ENCODE measurements at places on chromosomes 1 and 21.

DNA sequence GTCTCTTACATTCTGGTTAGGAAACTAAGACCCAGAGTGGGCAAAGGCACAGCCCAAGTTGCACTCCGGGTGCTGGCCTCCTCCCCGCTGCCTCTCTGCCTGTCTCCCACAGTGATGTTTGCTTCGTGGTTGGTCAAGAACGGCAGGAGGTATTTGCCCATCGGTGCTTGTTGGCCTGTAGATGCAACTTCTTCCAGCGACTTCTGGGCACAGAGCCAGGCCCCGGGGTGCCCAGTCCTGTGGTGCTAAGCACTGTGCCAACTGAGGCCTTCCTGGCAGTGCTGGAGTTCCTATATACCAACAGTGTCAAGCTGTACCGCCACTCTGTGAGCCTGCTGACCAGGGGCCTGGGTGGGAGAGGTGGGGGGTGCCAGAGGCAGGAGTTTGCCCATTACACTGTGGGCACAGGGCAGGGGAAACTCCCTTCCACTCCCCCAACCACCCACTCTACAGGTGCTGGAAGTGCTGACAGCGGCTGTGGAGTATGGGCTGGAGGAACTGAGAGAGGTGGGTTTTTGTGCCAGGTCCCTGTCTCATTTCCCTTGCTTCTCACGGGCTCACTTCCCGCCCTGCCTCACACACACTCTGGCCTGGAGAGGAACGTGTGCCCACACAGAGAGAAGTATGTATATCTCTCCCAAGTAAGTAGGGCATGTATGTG, 1.9 kb downstream of the BTBD19 start:
- DNase-seq, result peak; percentile 35

DNA sequence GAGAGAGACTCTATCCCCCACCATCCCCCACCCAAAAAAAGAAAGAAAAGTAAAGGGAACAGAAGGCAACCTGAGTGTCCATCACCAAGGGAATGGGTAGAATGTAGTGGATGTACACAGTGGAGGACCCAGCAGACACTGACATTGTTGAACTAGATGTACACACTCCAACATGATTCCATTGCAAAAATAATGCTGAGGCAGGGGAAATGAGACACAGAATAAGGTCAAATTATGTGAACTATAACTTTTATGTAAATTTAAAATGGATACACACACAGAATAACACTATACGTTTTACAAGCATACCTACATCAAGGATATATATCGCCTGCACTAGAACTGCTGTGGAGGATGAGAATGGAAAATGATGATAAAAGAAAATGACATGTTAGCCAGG, 34.8 kb downstream of the PTAFR start:
- no peak for DNase-seq

DNA sequence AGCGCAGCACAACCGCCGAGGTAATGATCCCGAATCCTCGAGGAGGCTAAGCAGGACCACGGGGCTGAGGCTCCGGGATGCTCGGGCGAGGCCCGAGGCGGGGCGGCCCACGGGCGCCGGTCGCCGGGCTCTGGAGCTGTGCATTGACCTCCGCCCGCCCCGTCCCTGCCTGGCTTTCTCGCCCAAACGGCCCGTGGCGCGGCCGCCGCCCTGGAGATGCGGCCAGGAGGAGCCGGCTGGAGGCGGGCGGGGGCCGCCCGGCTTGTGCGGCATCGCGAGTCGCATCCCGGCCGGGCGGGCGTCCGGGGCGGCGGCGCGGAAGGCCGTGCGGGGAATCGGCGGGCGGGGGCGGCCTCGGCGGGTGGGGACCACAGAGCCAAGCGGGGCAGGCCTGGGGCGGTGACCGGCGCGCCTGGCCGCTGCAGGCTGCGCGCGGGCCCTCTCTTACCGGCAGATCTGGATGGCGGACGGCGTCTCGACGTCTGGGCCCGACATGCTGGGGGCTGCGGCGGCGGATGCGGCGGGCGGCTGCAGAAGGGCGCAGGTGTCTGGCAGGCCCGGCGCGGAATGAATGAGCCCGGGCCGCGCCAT, 663 bp downstream of the ACOT7 start:
- no peak for DNase-seq

GRCh38 chr1:107019166-107019565, 37.3 kb upstream of the PRMT6 start:
- no peak for DNase-seq

GRCh38 chr21:16642353-16642752, 870.5 kb upstream of the CXADR start:
- DNase-seq, result no peak

- no peak for DNase-seq
Measured at GRCh38 chr1:24141311-24141997, 1.5 kb downstream of the IL22RA1 start.

GRCh38 chr21:37746849-37747248, 169.4 kb downstream of the KCNJ6 start:
- DNase-seq, result no peak

GRCh38 chr1:180363246-180363995, 133.4 kb downstream of the LHX4 start:
- no peak for DNase-seq

- no peak for DNase-seq
Measured at GRCh38 chr1:29502911-29503840, 266.9 kb downstream of the PTPRU start.

DNA sequence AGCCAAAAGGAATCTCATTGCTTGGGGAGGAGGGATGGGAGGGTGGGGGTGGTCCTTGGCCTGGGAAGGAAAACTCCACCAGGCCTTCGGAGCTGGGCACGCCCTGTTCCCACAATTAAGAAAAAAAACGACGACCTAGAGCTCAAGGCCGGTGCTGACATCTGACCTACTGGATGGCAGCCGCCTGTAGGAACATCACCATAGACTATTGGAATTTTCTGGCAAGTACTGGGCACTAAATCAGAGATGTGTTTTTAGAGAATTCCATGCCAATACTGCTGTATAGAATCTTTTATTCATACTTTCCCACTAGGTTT, 729 bp downstream of the NADK start:
- no peak for DNase-seq

DNA sequence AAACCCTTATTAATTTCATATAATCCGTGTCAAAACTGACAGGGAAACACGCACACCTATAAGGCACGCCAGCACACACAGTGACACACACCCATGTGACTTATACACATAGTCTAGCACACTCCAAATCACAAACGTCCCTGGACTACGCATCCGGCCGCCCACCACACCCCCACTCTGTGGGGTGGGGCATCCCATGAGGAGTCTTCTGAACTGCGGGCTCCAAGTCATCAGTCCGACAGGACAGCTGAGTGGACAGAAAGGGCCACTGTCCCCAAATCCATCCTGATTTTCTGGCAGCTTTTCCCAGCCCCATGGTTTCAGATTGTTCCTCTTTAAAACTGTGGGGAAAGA, 829 bp downstream of the PEA15 start:
- peak; percentile 37 for DNase-seq

DNA sequence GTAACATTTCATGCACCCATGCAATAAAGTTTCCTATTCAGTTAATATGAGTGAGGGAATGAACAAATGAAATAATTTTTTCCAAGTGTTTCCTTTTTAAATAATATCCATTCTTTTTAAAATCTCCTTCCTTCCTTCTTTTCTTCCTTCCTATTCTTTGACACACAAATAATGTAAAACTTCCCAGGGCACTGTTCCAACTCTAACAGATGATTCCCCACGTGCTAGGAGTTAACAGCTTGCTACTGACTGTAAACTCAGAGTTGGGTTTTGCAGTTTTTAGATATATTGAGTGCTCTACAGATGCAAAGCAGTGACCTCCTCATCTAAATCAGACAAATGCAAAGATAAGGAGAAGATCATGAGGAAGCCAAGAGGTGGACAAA, 54.0 kb upstream of the POU2F1 start:
- DNase-seq, result no peak

GRCh38 chr1:82177192-82177591, 376.5 kb downstream of the ADGRL2 start:
- no peak for DNase-seq

DNA sequence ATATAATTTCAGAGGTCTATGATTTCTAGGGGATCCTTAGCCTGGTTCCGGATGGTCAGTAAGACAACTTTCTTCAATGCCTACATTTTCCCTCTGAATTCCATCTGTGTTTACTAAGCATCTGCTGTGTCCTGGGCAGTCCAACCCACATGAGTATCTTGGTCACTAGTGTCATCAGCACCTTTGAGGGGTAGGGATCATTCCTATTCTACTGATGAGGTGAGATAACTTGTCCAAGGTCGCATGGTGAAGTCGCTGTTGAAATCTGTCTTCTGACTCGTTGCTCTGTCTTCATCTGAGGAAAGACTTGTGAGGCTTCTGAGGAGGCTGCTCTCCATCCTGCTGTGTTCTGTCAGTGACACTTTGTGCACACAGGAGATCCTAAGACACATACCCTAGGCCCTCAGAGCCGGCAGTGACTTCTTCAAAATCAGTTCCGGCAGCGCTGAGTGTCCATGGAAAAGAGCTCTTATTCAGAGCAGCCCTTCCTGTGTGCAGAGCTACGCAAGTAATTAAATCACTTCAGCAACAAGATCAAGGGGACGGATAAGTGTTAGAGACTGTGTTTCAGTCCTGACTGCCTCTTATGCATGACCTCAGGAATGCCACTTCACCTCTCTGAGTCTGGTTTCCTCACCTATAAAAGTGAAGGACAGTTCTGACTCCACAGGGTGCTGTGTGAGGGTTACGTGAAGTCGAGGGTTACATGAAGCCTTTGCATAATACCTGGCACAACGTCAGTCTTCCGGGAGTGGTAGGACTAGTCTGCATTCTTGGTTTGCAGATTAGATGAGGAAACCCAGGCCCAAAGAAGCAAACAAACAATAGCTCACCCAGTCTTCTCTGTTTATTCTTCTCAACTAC, 28.4 kb downstream of the AK2 start:
- DNase-seq, result no peak

- peak; percentile 10 for DNase-seq
Measured at GRCh38 chr1:244050835-244051444, at the start of gene ZBTB18. Gene ZBTB18, plus strand, starts transcription at chr1:244051283. Its CDS starts 149 bp downstream, at chr1:244051432.

DNA sequence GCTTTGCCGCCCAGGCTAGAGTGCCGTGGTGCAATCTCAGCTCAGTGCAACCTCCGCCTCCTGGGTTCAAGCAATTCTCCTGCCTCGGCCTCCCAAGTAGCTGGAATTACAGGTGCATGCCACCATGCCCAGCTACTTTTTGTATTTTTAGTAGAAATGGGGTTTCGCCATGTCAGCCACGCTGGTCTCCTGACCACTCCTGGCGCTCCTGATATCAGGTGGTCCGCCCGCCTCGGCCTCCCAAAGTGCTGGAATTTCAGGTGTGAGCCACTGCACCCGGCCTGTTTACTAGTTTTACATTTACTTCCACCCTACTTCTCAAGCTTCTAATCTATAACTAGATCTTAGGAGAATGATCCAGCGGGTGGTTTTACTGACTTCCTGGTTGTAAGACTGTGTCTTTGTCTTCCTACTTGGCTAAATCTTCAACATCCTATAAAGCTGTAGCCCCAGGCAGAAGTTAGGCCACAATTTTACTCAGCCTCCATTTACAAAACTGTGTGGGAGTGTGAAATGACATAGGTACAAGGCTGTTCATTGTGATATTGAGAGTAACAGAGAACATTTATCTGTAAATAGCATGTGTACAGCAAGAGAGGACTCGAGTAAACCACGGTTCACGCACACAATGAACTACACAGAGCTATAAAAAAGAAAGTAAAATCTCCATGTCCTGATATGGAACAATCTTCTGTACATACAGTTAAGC, 9.6 kb upstream of the POU2F1 start:
- no peak for DNase-seq

GRCh38 chr1:112727716-112728115, 12.6 kb upstream of the PPM1J start:
- DNase-seq, result no peak

- no peak for DNase-seq
Measured at GRCh38 chr1:20829946-20830345, 42.8 kb upstream of the HP1BP3 start.

- no peak for DNase-seq
Measured at GRCh38 chr1:8259498-8260290, 58.2 kb upstream of the SLC45A1 start.

- no peak for DNase-seq
Measured at GRCh38 chr1:22880174-22880601, 92.5 kb downstream of the LACTBL1 start.

- DNase-seq, result no peak
Measured at GRCh38 chr1:29482991-29483390, 246.7 kb downstream of the PTPRU start.

DNA sequence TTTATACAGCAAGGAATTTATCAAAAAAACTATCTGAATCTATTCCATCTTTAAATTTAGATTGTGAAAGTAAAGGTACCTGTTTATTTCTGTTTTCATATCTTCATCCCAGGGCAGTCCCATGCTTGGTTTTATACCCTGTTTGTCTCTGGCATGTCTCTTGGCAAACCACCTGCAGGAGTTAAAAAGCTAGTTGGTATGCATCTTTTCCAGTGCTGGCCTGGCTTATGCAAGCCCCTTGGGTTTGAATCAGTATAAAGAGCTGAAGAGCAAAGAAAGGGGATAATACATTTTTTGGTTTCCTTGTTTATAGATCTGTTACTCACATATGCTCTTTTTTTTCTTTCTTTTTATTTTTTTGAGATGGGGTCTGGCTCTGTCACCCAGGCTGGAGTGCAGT, 37.8 kb downstream of the LRRC8C start:
- DNase-seq, result no peak

GRCh38 chr1:216700779-216701178, 22.4 kb downstream of the ESRRG start:
- no peak for DNase-seq

DNA sequence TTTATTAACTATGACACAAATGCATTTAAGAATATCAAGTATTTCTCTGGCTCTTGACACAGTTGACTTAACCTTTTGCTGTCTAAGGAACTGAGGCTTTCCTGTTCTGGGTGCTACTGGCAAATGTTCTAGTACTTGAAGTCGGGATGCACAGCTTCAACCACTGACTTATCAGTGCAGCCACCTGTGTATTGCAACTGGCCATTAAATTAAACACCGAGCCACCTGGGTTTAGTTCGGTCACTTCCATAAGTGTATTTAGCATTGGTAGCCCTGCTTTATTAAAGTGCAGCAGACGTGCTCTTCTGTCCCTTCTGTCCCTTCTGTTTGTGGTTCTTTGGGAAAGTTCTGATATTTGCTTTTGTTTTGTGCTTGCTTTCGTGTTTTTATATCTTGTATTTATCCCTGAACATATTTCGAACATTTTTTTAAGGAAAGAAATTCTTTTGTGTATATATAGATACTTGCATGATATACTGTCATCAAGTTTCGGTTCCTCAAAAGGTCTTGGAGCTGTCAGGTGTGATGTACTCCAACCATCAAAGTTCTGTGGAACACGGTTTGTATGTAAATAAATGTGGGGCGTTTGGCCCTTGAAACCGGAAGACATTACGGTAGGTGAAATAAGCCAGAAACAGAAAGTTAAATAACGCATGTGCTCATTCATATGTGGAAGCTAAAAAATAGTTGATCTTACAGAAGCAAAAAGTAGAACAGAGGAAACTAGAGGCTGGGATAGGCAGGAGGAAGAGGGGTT, 297.9 kb upstream of the GREM2 start:
- no peak for DNase-seq

DNA sequence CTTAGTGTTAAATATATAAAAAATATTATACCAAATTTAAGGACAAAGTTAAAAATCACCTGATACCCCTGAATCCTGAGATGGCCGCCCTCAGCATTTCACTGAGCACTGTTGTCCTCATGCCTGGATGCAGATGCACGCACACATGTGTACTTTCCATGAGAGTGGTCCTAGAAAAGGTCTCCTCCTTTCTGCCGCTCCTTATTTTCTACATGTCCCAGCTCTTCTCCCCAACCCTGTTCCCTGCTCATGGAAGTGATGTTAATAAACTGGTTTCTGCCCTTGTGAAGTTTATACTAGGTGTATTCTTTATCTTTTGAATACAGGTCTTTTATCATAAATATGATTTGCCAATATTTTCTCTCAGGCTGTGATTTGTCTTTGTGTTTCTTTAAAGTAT, 32.9 kb downstream of the DIP2A start:
- no peak for DNase-seq
